Left lobe of liver (tissue), 2 donors: ENCODE measurements at places on chromosomes 1 and 21. TPM values are rescaled to one million over a fixed set of nuclear protein-coding genes. Genes with fewer than 3 reads are reported as not detected.

ITPKB gene
- 3.1 TPM for total RNA-seq

ADORA3 gene
- total RNA-seq, result 3.0 TPM

GRCh38 chr21:15703932-15704331 lies 25.9 kb upstream of the USP25 start:
- no peak for DNase-seq

GRCh38 chr1:245853291-245853690 lies 653.8 kb downstream of the SMYD3 start:
- DNase-seq, result no peak

- DNase-seq, result no peak
Observed at GRCh38 chr1:219794085-219794743, 134.1 kb downstream of the SLC30A10 start.

- DNase-seq, result no peak
Observed at GRCh38 chr1:81237473-81238089, 563.2 kb upstream of the ADGRL2 start.

GRCh38 chr1:184650177-184650866 lies 104.3 kb downstream of the EDEM3 start:
- no peak for DNase-seq

DNA sequence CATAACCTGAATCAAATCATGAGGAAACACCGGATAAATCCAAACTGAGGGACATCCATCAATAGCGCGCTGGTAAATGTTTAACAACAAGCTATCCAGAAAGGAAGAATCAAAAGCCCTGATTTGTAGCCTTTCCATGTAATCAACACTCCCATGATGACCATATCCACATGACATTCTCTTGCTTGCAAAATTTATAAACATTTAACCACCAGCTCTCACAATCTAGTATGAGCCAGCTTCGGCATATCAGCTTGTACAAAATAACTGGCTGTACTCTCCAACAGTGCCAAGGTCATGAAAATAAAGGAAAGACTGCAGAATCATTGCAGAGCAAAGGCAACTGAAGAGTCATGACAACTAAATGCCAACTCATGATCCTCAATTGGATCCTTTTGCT lies 15.7 kb downstream of the HSD11B1 start:
- DNase-seq, result no peak

GRCh38 chr1:18360251-18360650 lies 120.5 kb upstream of the KLHDC7A start:
- no peak for DNase-seq

CASQ1 gene
- total RNA-seq, result not detected

GRCh38 chr1:221994274-221994698 lies 252.4 kb upstream of the DUSP10 start:
- DNase-seq, result no peak

DNA sequence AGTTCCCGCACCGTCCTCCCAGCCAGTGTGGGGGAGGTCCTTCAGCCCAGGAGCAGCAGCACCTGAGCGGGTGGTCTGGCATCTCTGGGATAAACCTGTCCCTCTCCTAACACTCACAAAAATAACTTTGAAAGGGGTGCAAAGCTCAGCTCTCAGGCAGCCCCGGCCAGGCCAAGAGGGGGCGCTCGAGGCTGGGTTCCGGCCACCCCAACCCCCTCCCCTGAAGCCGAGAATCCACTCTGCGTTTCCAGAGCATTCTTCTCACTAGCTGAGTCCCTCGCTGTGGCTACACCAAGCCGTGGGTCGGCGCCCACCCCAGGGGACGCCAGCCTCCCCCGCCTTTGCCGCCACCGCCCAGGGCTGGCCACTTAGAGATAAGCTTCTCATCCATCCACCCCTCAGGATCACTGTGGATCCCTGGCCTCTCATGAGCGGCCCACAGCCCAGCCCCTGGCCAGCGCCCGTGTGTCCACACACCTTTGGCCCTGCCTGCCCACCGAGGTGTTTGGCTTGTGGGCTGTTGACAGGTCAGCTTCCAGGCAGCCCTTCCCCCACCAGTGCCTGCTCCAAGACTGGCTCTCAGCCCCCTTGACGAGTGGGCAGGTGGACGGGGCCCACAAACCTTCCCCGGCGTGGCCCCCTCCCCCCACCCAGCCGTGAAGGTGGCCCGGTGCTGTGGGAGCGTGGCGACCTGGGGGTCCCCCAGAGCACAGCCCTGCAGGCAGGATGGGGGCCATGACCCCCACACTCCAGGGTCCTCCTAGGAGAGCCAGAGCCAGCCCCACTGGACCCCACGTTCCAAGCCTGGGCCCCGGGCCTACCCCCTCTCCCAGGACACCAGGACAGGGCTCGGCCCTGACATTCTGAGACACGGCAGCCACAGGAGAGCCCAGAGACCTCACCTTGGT lies 1.9 kb downstream of the FTCD start:
- peak; percentile 91 for DNase-seq

RNF186 gene
- 0.60 TPM for total RNA-seq

DNA sequence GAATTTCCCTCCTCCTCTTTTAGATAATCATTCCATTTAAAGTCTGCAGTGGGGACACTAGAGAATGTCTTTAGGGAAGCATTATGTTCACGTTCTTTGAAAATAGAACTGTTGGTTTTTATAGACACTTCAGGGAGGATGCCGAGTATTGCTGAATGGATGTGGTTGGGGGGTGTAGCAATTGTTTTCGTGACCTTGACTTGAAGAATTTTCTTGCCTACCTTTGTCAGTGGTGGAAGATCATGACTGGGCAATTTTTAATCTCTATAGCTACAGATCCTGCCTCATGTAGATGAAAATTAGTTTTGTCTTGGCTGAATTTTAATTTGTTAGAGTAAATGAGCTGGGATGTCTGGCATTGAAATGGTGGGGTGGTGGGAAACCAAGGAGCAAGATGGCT lies 3.8 kb downstream of the SMG7 start:
- no peak for DNase-seq

GABPA gene
- 10.9 TPM for total RNA-seq

INTS11 gene
- total RNA-seq, result 42.4 TPM

CYYR1 gene
- 3.6 TPM for total RNA-seq

ALPL gene
- total RNA-seq, result 29.3 TPM

- no peak for DNase-seq
Observed at GRCh38 chr21:32207406-32207716, 71.5 kb downstream of the MIS18A start.

DNA sequence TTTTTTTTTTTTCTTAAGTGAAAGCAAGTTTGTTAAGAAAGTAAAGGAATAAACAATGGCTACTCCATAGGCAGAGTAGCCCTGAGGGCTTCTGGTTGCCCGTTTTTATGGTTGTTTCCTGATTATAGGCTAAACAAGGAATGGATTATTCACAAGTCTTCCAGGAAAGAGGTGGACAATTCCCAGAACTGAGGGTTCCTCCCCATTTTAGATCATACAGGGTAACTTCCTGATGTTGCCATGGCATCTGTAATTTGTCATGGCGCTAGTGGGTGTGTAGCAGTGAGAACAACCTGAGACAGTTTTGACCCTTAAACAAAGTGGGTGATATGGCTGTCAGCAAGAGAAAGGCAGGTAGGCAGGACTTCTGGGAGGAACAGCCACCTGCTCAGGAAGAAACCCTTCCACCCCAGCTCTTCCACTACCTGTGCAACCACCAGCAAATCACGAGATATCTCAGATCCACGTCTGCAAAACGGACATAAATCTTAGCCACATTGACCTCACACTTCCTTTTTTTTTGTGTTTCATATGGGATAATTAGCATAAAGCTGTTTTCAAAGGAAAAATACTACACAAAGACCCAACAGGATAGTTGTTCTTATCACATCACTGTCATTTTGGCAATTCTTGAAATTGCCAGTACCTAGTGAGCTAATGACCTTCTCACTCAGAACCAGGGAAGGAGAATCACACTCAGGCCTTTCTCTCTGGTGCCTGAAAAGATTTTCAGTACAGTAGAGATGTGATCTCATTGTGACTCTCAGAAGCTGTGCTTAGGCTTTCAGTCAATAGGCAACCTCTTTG lies 34.8 kb upstream of the DUSP10 start:
- DNase-seq, result no peak

- no peak for DNase-seq
Observed at GRCh38 chr1:1162597-1163537, 10.8 kb upstream of the TTLL10 start.

DNA sequence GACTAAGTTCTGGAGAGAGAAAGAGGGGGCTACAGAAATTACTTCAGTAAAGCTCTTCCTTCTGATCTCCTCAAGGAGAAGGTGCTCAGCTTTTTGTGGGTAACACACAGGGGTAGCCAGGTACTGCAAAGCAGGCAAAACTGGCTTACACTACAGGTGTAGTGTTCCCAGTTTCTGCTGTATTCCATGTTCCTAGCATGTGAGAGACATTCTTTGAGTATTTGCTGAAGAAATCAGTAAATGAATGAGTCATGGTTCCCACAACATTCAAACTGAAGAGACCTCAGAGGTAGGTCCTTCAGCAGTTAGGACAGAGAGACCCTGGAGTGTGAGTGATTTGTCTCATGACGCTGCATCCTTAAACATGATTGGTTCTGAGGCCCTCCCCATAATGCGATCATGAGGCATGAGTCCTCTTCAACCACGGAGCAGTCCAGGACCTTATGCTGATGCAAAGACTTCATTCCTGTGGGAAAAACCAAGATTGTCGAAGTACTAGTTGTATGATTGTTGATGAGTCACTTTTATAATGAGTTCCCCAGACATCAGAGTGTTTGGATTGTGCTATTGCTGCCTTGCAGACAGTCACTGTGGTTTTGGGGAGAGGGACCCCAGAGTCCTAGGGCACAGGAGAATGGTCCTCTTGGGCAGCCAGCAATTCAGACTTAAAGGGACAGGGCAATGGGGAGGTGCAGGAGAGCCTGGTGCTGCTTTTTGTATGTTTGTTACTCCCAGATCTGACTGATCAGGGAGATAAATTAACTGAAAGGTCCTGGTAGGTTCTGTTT lies 2.7 kb upstream of the OR10J4 start:
- no peak for DNase-seq

PCSK9 gene
- 31.6 TPM for total RNA-seq

GRCh38 chr1:31639543-31639942 lies 5.1 kb downstream of the PEF1 start:
- no peak for DNase-seq

DNA sequence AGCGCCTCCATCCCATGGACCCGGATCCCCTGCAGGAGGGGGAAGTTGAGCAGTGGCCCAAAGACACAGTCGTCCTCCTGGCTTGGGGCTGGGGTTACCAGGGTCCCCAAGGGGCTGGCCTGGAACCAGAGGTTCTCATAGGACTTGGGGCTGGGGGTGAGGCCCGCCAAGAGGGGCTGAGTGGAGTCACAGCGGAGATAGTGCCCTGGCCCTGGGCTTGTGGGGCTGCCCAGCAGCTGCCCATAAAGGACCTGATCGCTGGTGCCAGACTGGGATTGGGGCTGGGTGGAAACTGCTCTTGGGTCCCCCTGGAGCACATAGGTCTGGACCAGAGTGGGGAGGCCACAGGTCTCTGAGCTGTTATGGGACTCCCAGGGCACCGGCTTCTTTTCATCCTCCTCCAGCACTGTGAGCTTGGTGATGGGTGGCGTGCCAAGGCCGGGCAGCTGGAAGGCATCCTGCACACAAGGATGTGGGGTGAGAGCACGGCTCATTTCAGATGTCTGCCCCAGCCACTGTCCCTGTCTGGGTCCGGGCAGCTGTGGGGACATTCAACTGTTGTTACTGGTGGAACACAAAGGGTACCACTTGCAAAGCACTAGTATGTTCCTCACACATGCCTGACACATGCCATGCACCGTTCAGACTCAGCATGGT lies 2.3 kb upstream of the MRPS15 start:
- DNase-seq, result no peak

- peak; percentile 67 for DNase-seq
Observed at GRCh38 chr1:42165511-42166210, 1.1 kb upstream of the GUCA2A start.

SMIM1 gene
- 4.9 TPM for total RNA-seq
